ENCODE measurements at places on chromosomes 12 and 14.

- no peak for DNase-seq
Observed at GRCh38 chr14:22872033-22872832, 693 bp downstream of the LRP10 start.

DNA sequence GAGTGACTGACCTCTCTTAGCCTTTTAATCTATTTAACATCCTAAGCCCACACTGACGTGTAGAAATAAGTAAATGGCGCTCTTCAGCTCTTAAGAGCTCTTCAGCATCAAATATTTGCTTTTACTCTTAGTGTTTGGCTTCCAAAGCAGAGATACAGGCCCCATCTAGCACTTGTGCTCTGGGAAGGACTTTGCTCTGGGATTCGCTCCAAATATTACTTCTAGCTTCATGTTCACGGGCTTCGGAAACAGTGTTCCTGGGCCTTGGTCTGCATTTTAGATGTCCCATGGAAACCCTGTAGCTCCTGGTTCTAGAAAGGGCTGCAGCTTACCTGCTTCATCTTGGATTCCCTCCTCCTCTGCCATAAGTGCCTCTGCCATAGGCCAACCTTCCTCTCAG, 2.7 kb upstream of the NKX2-8 start:
- no peak for DNase-seq

- DNase-seq: no peak
Observed at GRCh38 chr12:68356060-68356695, 24.0 kb upstream of the MDM1 start.

DNA sequence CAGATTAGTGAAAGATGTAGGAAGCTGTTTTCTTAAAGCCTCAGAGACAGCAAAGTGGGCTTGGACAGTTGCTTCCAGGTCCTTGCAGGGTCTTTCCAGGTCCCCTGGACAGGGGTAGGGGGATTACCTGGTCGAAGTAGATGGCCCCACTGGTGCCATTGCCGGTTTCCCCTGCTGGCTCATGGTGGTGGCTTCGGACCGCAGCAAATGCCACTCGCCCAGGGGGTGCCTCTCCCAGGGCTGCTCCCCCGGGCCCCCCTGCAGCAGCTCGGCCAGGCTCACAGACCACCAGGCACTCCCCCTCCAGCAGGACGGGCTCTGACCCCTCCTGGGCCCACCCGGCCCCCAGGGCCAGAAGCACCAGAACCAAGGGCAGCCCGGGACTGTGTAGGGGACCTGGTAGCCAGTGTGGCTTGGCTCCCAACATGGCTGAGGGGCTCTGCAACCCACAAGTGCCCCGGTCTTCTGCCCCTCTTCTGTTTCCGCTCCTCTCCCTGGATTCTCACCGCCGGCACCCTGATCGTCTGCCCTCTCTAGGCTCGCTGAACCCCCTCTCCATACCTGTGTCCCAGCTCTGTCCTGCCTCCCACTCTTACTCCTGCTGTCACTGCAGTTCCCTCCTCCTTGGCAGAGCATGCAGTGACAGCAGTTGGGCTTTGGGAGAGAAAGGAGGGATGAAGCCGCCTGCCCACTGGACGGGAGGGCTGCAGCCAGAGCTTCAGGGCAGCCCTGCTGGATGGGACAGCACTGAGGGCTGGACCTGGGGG, 657 bp downstream of the CBLN3 start:
- no peak for DNase-seq

- DNase-seq: no peak
Observed at GRCh38 chr12:24307716-24308335, 358.4 kb upstream of the SOX5 start.

All from forelimb muscle (tissue), 1 donor.